Epithelial cell of prostate (primary cell): ENCODE measurements at places on chromosomes 11 and 22.

- DNase-seq, result no peak
Observed at GRCh38 chr11:1354125-1354938, 35.4 kb upstream of the BRSK2 start.

- DNase-seq, result no peak
Observed at GRCh38 chr22:40418366-40419201, 48.2 kb downstream of the SGSM3 start.

- no peak for DNase-seq
Observed at GRCh38 chr11:134079317-134079716, 10.4 kb downstream of the JAM3 start.

GRCh38 chr11:129576652-129577051, 201.0 kb downstream of the BARX2 start:
- DNase-seq, result no peak

DNA sequence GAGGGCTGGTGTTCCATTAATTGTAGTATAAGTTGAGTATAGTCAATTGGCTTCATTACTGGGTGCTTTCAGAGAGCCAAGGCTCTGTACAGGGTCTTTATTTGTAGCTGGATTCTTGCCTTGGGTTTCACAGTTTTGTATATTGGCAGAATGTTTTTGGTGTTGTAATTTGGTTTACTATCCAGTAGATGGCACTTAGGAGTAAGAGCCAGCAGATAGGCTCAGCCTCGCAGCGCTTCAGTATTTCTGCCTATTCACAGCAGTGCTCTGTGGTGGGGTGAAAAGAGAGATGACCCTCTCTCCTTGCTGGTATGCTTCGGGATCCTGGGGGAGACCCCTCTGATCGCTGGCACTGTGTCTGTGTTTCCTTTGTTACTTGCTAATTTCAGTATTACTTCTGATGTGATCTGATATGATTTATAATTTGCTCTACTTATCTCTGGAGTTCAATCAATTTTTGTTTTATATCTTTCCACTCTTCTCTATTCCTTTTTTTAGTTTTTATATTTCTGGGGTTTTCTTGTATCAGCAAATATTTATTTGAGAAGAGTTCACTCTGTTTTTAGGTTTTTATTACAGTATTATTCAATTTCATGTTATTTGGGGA, 52.2 kb downstream of the ANO5 start:
- no peak for DNase-seq

- no peak for DNase-seq
Observed at GRCh38 chr11:57340039-57340615, 2.0 kb downstream of the P2RX3 start.

DNA sequence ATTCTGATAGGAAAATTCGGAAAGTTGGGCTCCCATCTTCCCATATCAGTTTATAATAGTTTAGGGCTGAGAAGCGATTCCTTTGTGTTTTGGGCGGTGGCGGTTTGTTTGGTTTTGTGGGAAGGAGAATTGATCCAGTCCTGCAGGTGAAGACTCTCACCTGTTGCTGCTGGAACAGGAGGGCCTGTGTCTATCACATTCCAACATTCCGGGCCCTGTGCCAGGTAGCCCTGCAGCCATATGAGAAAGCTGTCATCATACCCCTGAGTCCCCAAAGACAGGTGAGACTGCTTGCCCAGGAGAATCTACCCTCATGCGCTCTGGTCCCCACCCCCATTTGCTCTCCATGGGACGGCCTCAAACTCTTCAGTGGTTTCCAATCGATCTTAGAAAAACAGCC, 62.1 kb downstream of the TRAF6 start:
- DNase-seq, result no peak

DNA sequence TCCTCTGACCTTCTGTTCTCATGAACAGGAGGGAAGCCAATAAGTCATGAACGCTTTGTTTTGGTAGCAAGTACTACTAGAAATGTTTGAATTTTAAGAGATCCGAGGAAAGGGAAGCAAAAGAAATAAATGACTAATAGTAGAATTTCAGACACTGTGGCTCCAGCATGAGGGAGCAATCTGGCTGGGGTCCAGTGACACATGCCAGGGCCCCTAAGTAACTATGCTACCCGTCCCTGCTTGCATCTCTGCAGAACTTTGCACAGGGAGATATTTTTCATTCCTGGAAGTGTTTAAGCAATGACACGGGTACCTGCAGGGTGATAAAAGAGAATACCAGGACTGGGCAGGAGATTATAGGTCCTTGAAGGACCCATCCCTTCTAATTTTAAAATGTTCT, 7.3 kb upstream of the ADAMTS8 start:
- no peak for DNase-seq

- DNase-seq, result peak; percentile 77
Observed at GRCh38 chr11:96207459-96208449, 135.2 kb downstream of the MAML2 start.

GRCh38 chr11:33933602-33934001, 41.7 kb upstream of the LMO2 start:
- DNase-seq, result no peak

DNA sequence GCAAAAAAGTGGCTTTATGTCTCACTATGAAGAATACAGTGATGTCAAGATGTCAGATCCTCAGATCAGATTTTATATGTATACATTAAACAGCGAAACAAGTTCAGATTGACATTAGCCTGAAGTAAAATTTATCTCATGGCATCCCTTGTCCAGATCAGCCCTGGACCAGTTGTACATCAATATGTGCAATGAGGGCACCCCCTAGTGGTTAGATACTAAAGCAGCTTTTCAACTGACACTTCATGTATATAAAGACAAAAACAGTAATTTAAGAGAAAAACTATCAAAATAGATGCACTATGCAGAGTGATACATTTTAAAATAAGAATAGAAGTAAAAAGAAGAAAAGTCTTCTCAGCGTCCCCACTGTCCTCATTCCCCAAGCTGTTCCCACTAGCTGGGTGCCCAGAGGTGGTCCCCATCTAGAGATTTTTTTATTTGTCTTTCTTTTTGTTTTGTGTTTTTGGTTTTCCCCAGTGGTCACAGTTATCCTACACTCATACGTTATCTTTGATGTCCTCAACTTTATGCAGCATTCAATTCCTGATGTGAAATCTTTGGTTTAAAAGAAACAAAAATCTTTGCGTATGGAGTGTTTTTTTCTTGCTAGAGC, 2193.4 kb upstream of the RAG2 start:
- DNase-seq, result peak; percentile 12

DNA sequence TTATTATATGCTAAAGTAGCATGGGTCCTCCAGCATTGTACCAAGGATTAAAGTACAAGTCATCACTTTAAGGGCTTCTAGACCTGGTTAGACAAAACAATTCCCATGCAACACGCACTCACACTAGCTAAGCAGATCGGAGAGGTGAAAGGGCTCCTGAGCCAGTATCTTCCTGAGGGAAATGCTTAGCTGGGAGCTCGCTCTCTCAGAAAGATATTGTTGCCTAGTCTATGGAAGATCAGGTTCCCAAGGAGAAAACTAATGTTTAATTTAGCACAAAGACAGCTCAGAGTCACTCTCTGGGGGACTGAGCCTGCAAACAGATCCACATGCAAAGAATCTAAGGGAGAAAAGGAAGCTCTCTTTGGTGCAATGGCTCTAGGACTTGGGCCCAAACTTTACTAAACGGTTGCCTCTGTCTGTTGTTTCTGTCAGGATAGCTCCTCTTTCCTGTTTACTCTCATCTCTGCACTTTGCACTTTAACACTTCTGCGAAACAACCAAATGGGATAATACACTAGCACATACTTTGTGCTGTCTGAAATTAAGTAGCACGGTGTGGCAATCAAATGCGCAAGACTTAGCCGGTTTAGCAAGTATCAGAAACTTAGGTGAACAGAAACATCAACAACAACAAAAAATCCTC, 10.7 kb downstream of the MAML2 start:
- DNase-seq, result no peak

GRCh38 chr22:30920407-30920806, 48.2 kb downstream of the MORC2 start:
- DNase-seq, result no peak

- no peak for DNase-seq
Observed at GRCh38 chr11:78034623-78035022, 11.5 kb upstream of the KCTD14 start.

DNA sequence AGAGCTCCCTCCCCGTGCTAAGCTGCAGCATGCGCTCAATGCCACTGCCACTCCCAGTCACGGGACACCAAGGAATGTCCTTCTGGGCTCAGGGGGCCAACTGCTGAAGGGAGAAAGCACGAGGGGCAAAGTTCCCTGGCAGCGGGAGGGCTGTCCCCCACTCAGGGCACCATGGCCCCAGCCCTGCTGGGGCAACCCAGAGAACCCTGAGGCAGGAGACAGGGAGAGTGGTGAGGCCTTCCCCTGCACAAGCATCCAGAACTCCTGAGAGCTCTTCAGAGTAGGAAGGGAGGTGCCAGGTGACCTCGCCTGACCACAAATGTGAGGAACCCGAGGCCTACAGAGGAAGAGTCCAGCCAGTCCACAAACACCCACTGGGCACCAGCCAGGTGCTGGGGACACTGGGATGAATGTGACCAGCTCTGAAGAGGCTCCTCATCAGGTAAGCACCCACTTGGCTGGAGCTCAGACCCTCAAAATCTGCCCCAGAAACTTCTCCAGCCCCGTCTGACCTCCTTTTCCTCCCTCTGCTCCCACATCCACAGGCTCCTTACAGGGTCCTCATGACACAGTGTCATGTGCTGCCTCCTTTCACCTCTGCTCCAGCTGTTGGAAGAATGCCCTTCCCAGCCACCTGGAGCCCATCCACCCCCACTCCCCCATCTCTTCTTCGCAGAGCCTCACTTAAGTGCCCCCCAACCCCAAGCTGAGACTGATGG, 15.6 kb downstream of the GDPD5 start:
- no peak for DNase-seq

DNA sequence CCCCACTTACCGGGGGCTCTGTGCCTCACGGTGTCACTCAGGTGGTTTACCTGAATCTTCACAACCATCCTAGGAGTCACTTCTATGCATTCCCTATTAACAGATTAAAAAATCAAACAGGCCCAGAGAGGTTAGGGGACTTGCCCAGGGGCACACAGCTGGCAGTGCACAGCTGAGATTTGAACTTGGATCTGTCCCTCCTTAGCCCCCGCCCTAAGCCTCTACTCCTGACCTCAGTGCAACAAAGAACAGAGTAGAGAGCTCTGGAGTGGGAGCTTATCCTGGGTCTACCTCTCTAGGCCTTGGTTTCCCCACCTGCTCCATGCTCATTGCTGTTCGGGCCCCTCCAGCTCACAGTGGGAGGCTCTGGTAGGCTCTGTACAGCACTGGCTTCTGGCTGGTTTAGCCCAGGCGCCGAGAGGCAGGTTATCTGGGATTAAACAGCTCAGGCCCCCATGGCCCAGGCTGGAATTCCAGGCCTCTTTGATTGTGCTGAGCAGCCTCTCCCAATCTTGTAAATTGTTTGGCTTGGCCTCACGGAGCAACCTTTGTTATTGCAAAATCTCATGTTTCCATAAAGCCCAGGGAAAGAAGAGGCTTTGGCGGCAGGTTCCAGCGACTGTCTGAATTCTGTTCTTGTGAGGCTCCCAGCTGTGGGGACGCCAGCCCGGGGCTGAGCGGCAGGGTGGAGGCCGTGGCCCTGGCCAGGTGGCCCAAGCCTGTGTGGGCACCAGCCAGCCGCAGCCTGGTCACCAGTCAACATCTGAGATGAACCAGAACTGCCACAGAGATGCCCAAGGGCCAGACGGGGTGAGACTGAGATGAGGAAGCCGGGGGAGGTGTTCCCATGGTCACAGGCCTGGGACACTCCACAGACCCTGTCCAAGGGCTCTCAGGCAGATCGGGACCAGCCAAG, 28.9 kb upstream of the SHISAL1 start:
- no peak for DNase-seq

- DNase-seq, result no peak
Observed at GRCh38 chr11:77661670-77662069, 24.1 kb upstream of the CLNS1A start.

DNA sequence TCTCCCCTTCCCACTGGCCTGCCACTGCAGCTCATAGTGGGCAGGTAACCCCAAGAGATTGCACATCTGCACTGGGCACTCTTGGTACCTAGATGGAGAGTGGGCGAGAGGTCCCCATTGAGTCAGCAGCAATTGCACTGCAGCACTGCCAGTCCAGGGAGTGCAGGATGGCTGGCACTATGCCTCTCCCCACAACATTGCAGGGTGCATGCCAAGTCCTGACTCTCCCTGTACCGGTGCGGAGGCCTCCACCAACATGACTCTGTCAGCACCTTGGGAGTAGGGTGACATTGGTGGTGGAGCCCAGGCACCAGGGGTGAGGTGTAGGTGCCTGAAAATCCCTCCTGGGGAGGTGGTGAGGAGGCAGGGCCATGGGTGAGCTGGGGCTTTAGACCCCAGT, 82.2 kb downstream of the TRAF6 start:
- no peak for DNase-seq

GRCh38 chr22:48258064-48258701, 1495.7 kb downstream of the TBC1D22A start:
- no peak for DNase-seq

DNA sequence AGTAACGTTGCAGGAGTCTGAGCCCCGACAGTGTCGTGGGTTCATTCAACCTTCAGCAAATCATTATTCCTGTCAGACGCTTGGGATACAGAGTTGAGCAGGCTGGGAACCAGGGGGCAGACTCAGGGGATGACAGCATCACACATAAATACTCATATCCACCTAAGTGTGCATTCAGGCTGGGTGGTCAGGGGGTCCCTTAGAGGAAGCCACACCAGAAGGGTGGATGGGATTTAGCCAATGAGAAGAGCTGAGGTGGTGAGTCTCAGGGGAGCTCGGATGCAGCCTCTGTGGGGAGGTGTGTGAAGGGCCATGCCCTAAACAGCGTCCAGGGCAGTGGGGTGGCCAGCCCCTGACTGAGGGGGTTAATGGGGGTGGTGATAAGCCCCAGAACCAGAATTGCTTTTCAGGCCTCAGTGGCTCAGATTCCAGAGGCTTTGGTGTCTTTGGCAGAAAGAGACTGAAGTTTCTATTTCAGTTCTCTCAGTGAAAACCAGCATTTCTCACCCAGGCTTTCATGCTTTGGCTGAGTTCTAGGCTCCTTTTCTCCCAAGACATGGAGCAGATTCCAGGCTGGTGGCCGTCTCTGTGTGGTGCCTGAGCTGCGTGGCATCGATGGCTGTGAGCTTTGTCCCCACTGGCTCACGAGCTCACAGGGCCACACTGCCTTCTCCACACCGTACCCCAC, 83.9 kb upstream of the CLDN5 start:
- no peak for DNase-seq

DNA sequence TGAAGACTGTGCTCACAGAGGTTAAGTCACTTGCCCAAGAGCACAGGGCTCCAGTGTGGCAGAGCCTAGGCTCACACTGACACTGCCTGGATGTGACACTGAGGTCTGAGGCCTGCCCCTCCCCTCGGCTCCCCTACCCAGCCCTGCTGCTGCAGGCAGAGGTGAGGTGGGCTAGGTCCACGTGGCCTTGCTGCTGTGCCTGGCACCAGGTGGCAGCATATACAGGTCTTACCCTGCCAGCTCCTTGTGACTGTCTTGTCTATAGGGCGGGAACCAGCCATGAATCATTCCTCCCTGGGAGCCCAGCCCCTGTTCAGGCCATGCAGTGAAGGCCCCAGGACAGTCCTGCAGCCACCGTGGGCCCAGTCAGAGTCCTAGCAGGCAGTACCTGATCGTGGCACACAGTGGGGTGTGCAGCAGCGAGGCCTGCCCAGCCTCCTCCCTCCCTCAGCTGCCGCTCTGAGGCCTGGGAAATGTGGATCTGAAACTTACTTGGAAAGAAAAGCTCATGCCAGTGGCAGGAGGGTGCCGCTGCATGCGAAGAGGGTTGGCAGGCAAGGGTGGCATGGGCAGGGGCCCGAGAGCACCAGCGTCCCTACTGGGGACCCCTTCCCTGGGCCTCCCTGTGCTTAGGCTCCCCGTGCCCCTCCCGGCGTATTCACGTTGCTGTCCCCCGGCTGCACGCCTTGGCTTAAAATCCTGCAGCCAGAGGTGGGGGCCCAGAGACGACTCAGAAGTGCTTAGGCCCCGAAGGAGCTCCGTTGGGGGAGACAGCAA, 1.2 kb upstream of the CERK start:
- DNase-seq, result no peak
